ENCODE measurements at places on chromosomes 1 and 21. TPM values are rescaled to one million over a fixed set of nuclear protein-coding genes. Genes with fewer than 3 reads are reported as not detected.

DNA sequence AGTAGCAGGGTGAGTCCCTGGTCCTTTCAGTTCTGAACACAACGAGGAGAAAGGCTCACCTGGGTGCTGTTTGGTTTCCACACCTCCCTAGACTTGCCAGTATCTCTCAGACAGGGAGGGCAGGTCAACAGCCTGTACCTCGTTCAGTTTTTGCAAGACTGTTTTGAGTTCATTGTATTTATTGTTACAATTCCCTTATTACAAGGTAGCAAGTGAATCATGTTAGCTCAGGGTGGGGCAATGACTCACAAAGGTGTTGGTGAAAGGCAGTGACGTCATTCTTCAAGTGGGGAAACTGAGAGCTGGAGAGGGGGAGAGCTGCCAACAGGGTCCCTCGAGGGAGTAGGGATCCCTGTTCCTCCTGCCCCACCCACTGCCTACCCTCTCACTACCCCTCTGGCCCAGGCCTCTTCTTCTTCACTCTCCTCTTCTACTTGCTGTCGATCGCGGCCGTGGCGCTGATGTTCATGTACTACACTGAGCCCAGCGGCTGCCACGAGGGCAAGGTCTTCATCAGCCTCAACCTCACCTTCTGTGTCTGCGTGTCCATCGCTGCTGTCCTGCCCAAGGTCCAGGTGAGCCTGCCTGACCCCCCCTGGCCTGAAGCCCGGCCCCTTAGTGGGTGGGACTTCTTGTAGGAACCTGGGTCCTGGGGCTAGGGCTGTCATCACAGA, 13.4 kb downstream of the SERINC2 start:
- no peak overlapping the region for H3K4me3 ChIP-seq
- no peak overlapping the region for H3K27ac ChIP-seq
- no peak for DNase-seq
- no peaks in the 10 kb centered on the region for H3K27me3 ChIP-seq

DNA sequence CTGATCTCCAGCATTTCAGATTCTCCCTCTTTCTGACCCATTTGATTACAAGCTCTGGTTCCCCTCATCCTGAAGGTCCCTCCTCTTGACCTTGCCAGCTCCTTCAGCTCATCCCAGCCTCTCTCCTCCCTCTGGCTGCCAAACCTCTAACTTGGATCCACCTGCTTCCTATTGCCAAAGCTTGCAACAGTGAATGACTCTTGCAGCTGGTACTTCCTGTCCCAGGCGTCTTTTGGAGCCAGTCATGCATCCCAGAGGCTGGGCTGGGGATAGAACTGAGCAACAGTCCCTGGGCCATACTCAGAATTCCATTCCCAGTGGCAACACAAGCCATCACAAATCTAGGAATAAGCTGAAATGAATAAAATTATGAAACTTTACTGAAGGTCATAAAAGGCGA, 27.7 kb upstream of the SPOCD1 start:
- H3K4me3 ChIP-seq = no peak overlapping the region
- H3K27ac ChIP-seq = peak overlapping the region; percentile 23
- no peaks in the 10 kb centered on the region for H3K36me3 ChIP-seq
- H3K4me1 ChIP-seq = peaks cover 13% of the 10 kb centered on the region
- no peaks in the 10 kb centered on the region for H3K27me3 ChIP-seq
- DNase-seq = no peak

GRCh38 chr21:16311229-16311628, 581.4 kb downstream of the USP25 start:
- no peak overlapping the region for H3K4me3 ChIP-seq
- no peak overlapping the region for H3K27ac ChIP-seq
- no peaks in the 10 kb centered on the region for H3K27me3 ChIP-seq

- peaks cover 28% of the 10 kb centered on the region for H3K27me3 ChIP-seq
- no peak overlapping the region for H3K4me3 ChIP-seq
- H3K27ac ChIP-seq = no peak overlapping the region
- no peaks in the 10 kb centered on the region for H3K4me1 ChIP-seq
Measured at GRCh38 chr1:160607011-160607671, 27.8 kb upstream of the CD84 start.

DNA sequence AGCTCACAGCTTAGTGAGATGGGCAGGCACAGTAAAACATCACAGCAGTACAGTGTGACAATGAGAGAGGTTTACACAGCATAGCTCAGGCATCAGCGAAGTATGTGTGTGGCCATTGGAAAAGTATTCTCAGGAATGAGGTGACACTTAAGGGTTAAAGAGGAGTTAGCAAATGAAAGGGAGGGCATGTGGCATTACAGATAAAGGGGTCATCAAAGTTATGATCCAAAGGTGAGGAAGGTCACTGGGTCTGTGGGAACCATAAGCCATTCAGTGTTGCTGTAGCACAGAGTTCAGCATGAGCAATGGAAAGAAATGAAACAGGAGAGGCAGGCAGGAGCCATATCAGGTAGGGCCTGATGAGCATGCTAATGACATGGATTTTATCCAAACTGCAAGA, 4.5 kb upstream of the C8B start:
- no peaks in the 10 kb centered on the region for H3K4me1 ChIP-seq
- H3K27me3 ChIP-seq = no peaks in the 10 kb centered on the region
- DNase-seq = no peak
- H3K36me3 ChIP-seq = no peaks in the 10 kb centered on the region
- H3K27ac ChIP-seq = no peak overlapping the region
- no peak overlapping the region for H3K4me3 ChIP-seq

GRCh38 chr1:118073648-118074435, 111.2 kb downstream of the SPAG17 start:
- H3K27ac ChIP-seq = no peak overlapping the region
- no peak overlapping the region for H3K4me3 ChIP-seq
- no peak for DNase-seq

DNA sequence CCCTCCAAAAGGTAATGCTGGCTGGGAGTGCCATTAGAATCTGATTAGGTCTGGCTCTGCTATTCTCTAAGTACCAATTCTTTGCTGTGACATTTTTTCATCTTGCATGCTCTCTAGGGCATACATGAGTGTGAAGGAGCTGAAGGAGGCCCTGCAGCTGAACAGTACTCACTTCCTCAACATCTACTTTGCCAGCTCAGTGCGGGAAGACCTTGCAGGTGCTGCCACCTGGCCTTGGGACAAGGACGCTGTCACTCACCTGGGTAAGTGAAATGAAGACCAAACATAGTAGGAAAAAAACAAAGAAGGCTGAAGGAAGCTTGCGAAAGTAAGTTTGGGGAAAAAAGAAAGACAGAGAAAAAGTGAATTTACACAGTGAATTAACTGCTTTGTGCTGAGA, 207.9 kb downstream of the PAPPA2 start:
- H3K27ac ChIP-seq = no peak overlapping the region
- no peaks in the 10 kb centered on the region for H3K27me3 ChIP-seq
- DNase-seq = no peak
- H3K4me1 ChIP-seq = no peaks in the 10 kb centered on the region
- no peak overlapping the region for H3K4me3 ChIP-seq

DNA sequence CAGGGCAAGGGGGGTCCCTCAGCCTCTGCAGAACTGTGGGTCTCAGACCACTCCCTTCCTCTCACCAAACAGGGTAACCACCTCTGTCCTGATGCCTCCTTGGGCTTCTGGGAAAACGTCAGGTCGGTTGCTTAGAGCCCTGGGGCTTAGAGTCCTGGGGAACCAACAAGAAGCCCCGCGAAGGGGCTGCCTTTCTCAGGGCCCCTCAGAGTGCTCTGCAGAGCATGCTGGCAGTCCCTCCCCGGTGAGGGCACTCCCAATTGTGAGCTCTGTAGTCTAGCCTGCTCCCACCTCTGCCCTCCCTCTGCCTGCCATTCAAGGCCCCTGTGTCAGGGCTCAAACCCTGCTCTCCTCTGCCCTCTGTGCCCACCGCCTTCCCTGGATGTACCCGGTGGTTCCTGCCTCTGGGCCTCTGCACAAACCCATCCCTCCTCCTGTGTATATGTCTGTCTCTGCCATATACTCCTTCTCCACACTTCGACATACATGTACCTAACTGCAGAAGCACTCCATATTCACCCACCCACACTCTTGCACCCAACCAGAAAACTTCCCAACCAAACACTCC, 92.3 kb downstream of the DMRTB1 start:
- no peak overlapping the region for H3K27ac ChIP-seq
- no peaks in the 10 kb centered on the region for H3K36me3 ChIP-seq

DNA sequence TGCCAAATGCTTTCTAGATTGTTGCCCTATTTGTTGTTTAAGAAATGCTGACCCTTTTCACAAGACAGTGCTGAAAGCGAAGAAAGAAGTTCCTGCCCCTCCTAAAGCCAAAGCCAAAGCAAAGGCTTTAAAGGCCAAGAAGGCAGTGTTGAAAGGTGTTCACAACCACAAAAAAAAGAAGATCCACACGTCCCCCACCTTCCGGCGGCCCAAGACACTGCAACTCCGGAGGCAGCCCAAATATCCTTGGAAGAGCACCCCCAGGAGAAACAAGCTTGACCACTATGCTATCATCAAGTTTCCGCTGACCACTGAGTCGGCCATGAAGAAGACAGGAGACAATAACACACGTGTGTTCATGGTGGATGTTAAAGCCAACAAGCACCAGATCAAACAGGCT, 55.7 kb downstream of the PSMG1 start:
- no peaks in the 10 kb centered on the region for H3K27me3 ChIP-seq
- H3K36me3 ChIP-seq = no peaks in the 10 kb centered on the region
- no peak overlapping the region for H3K27ac ChIP-seq
- no peaks in the 10 kb centered on the region for H3K4me1 ChIP-seq
- H3K4me3 ChIP-seq = no peak overlapping the region

S100A3 gene
- 11.8 TPM for polyA plus RNA-seq

TIE1 gene
- polyA plus RNA-seq = 0.81 TPM

RIPPLY3 gene
- polyA plus RNA-seq = 0.03 TPM
